ENCODE measurements at places on chromosomes 2 and 18.

GRCh38 chr2:44543773-44544725 is 182.3 kb downstream of the CAMKMT start:
- DNase-seq = no peak

DNA sequence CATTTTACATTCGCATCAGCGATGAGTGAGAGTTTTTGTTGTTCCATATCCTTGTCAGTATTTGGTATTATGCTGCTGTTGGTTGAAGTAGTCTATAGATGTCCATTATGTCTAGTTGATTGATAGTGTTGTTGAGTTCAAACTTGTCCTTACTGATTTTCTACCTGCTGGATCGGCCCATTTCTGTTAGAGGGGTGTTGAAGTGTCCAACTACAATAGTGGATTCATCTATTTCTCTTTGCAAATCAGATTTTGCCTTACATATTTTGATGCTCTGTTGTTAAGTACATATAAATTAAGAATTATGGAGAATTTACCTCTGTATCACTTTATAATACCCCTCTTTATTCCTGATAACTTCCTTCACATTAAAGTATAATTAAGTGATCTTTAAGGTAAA is 8.7 kb downstream of the SPOPL start:
- no peak for DNase-seq

DNA sequence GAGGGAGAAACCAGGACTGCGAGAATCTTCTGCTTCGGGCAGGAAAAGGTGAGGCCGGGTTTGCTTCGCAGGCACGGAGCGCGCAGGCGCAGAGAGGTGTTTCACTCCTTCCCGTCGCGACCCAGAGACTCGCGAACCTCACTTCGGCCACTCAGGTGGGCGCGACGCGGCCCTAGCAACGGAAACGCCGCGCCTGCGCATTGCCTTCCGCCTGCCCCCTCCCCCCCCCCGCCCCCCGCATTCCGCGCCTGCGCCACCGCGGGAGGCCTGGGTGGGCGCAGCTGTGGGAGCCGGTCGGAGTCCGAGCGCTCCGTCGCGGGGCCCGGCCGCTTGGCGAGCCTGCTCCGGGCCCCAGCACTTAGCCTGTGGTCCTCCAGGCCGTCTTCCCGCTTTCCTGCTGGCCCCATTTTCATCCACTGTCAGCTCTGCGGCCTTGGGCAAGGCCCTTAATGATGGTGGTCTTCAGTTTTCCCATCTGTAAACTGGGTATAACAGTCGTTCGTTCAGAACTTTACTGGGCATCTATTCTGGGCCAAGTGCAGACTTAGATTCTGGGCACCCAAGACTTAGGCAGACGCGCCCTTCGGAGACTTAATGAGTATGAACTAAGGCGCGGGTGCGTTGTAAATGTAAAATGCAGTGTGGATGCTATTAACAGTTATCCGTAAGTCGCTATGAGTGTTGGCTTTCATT is 62.1 kb upstream of the ACKR3 start:
- DNase-seq = peak; percentile 35

DNA sequence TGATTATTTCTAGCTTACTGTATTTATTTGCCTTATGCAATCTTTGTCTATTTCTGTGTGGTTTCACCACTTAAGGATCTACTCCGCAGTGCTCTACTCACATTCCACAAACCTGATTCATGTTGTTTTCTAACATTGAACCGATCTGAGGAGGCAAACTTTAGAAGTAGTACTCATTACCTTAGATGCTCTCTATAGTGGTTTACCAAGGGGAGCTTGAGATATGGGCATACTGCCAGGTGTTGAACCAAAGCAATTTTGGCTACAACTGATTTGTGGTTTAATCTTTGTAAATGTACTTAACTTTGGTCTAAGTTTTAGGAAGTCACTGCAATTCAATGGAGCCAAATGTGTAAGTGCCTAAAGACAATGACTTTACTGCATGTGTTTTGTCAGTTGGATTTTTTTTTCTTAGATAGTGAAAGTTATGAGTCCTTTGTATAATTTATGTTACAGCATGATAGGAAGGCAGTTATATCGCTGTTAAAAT is 50.1 kb downstream of the MAP2 start:
- no peak for DNase-seq

DNA sequence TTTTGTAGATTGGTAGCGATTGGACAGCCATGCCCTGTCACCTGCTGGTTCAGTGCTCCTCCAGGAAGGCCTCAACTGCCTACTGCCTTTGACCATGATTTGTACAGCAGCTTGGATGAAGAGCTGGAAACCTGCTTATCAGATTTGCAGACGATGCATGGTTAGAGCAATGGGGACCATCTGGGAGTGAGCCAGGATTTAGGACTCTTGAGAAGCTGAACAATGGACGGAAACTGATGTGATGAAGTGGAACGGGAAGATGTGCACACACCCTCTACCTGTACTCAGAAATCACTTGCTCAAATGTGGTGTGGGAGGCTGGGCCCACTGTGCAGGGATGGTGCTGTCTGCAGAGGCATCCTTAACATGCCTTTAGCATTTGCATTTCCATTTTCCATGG is 57.2 kb downstream of the NCK2 start:
- no peak for DNase-seq

- no peak for DNase-seq
Observed at GRCh38 chr2:239693761-239694415, 293.1 kb upstream of the HDAC4 start.

DNA sequence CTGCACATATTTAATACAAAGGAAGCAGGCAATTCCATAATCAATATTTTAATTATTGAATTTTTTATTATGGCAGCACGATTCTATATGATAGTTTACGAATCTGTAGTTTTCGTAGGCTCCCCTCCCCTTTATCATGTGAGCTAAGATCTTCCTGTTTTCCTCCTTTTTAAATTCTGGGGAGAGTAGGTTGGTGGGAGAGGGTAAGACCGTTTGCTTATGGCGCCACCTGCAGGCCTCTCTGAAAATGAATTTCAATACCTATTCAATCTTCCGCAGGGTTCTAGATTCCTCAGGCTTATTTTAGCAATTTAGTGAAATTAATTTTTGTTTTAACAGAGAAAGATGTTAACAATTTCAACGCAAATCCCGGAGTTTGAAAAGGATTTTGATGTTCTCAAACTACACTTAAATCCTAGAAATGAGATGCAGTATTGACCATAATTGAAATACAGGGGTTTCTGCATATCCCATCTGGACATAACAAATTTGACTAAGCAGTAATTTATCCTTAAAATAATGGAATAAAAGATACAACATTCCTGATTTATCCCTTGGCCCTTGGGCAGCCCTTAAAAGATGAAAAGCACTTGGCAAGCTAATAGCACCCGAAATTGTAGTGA is 12.8 kb upstream of the GBX2 start:
- no peak for DNase-seq

GRCh38 chr2:30645081-30645744 is 162.0 kb downstream of the CAPN13 start:
- DNase-seq = no peak

DNA sequence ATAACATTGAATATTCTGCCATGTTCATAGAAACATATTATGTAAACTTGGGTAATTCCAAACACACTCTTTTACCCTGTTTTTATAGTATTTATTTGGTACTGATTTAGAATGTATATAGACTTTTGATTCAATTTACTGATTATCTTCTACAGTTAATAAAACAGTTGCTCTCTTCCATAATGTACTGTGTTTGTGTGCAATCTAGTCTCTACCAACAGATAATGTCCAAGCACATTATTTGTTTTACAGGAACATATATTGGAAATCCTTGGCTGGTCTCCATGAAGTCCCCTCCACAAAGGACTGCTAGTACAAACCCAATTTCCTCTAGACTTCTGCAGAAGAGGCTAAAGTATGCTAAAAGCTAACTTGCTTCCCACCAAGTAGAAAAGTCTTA is 386.6 kb downstream of the RND3 start:
- no peak for DNase-seq

- no peak for DNase-seq
Observed at GRCh38 chr2:203438528-203438927, 96.6 kb downstream of the RAPH1 start.

GRCh38 chr18:45619826-45620201 is 4.5 kb downstream of the SLC14A2 start:
- no peak for DNase-seq

DNA sequence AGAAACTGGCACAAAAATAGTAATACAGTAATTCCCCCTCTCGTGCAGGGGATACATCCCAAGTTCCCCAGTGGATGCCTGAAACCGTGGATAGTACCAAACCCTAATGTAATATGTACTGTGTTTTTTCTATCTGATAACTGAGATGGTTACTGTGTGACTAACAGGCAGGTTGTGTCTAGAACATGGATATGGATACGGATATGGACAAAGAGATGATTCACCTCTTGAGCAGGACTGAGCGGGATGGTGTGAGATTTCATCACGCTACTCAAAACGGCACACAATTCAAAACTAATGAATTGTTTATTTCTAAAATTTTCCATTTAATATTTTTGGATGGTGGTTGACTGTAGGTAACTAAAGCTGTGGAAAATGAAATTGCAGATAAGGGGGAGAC is 3.4 kb downstream of the MBD1 start:
- no peak for DNase-seq

DNA sequence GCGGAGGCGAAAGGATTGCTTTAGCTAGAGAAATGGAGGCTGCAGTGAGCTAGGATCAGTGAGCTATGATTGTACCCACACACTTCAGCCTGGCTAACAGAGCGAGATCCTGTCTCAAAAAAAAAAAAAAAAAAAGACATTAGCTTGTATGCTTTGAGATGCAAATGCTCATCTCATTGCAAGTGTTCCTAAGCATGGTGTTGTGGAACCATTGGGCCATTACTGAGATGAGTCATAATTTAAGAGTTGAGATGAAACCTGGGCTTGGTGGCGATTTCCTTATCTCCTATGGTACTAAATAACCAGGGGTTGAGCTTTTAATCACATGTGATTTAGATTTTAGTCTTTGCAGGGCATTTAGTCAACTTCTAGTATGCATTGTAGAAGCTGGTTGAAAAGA is 2.2 kb downstream of the PLEKHA3 start:
- no peak for DNase-seq

- DNase-seq = no peak
Observed at GRCh38 chr2:240463274-240463865, 27.9 kb downstream of the GPC1 start.

GRCh38 chr2:237475704-237476141 is 11.3 kb upstream of the MLPH start:
- peak; percentile 47 for DNase-seq

GRCh38 chr18:9100796-9101195 is 1.7 kb upstream of the NDUFV2 start:
- no peak for DNase-seq

DNA sequence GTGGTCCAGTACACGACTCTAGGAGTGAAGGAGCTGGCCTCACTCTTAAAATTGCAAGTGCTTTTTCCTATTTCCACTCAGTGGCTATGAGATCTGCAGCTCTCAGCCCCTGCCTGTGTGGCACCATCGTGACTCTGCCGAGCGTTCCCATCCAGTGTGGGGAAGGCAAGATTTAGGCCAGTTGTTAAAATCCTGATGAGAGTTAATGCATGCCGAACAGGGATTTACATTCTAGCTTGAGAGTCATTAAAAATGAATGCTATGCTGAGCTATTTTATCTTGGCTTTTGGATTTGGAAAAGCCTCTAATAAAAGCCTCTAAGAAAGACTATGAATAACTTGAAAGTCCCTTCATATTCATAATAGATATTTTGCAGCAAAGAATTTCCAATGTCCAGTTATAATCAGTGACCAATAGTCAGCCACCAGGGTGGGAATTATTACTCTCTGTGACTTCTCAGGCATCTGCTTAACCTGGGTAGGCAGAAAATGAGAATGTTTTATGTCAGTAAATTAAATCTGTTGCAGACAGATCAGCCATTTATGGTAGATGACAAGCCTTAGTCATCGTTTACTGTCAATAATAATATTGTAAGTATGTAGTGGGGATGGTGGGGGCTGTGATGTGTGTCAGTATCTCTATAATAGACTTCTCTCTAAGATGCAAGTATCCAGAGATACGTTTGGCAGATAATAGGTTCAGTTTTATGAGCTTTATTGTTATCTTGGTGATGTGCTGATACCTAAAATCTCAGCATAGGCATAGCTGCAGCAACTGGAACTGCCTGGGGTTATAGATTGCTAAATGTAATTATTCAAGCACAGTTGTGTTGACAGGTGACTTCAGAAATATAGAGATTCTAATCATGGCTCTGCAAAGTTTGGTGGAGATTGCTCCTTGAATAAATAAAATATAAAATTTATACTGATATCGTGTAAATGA is 207.8 kb downstream of the SOCS6 start:
- no peak for DNase-seq

GRCh38 chr2:209525834-209526281 is 102.0 kb downstream of the MAP2 start:
- DNase-seq = no peak

GRCh38 chr2:69645921-69646320 is 2.4 kb upstream of the AAK1 start:
- DNase-seq = no peak

- DNase-seq = no peak
Observed at GRCh38 chr18:56245866-56246580, 392.4 kb downstream of the TXNL1 start.

DNA sequence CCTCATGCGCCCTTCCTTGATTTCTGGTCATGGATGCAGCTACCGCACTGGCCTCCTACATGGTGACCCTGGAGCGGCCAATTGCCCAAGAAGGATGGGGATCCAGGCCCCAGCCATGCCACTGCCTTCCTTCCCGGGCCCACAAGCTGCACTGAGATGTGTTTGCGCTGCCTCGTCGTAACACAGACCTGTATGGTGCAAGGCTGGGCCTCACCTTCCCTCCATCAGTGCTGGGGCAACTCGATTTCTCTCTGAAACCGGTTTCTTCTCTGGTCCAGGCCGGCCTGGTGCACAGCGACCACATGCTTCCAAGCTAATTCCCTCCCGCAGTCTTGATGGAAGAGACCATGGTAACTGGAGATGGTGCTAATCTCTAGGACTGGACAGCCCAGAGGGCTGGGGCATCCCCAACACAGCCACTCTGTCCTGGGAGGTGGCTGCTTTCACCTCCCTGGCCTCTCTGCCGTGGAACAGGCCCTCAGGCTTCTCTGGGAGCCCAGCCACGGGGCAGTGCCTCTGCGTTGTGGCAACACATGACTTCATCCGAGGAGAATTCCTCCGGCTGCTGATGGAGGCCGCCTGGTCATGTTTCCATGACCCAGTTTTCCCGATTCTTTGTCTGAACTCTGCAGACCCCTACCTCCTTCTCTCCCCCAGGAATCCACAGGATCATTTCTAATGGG is 184.2 kb downstream of the GLI2 start:
- DNase-seq = no peak

DNA sequence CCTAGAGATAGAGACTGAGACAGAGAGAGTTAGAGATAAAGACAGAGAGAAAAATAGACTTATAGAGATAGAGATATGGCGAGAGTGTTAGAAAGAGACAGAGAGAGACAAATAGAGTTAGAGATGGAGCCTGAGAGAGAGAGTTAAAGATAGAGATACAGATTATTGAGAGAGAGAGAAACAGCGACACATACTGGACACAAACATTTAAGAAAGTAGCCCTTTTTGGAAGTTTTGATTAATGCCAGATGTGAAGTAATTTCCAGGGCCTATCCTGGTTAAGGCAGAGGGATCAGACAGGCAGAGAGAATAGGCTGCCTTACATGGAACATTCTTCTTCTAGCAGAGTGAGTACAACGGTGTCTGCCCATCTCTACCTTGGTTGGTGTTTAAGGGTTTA is 311.6 kb upstream of the CDH7 start:
- DNase-seq = no peak
